ENCODE measurements at places on chromosomes 6 and 20.

DNA sequence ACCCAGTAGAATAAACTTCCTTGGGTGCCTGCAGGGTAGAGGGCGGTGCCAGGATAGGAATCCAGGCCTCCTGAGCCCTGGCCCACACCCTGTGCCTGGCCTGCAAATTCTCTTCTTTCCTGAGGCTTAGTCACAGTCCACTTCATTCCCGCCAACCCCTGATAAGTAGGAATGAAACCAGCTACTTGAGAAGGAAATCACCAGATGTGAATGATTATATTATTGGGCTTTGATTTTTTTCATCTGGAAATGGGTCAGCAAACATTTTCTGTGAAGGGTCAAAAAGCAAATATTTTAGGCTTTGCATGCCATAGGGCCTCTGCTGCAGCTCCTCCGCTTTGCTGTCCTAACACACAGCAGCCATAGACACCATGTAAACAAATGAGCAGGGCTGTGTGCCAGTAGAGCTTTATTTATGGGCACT, 50.2 kb downstream of the STK35 start:
- peak; percentile 50 for DNase-seq

GRCh38 chr6:130467146-130468050, 101.6 kb downstream of the TMEM200A start:
- no peak for DNase-seq

DNA sequence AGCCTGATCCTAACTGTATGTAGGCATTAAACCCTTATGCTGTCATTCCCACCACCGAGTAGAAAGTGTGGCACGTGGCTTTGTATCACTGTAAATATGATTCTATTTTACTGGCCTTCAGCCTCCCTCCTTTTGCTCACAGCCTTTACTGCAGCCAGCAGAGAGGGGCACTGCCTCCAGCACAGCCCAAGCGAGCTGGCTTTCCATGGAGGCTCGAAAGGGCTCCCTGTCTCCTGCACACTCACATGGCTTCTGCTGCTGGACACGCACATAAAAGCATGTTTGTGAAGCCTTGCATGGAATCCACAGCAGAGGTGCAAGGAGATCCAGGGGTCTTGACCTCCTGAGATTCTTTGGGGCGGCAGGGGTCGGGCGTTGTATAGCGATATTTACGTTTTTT, 51.3 kb downstream of the RNASET2 start:
- no peak for DNase-seq

DNA sequence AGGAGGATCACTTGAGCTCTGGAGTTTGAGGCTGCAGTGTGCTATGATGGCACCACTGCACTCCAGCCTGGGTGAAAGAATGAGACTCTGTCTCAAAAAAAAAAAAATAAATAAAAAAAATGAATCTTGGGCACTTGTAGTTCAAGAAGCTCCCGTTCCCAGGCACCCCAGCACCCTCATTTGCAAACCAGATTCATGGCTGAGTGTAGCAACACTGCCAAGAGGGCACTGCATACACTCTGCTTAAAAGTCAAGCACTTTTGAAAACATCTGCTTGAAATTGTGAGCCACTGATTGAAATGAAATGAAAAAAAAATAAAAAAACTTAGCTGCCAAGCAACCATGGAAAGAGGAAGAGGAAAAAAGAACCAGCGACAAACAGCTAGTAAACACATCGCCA, 124.7 kb upstream of the SASH1 start:
- DNase-seq, result no peak

GRCh38 chr6:76843054-76843822, 620.1 kb downstream of the HTR1B start:
- DNase-seq, result peak; percentile 21

- DNase-seq, result no peak
Measured at GRCh38 chr20:61169874-61170273, 82.2 kb upstream of the CDH4 start.

GRCh38 chr6:68777956-68778355, 142.9 kb downstream of the ADGRB3 start:
- DNase-seq, result peak; percentile 80

GRCh38 chr20:44001667-44002596, 87.3 kb downstream of the TOX2 start:
- DNase-seq, result no peak

GRCh38 chr6:130412556-130413290, 46.9 kb downstream of the TMEM200A start:
- DNase-seq, result peak; percentile 20

DNA sequence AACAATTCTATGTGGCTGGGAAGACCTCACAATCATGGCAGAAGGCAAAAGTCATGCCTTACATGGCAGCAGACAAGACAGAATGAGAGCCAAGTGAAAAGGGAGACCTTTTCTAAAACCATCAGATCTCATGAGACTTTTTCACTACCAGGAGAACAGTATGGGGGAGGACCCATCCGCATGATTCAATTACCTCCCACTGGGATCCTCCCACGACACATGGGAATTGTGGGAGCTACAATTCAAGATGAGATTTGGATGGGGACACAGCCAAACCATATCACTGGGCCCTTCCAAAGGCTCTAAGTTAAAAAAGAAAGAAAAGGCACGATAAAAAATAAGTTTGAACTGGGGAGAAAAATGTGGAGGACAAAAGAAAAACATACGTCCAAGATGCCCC, 406.9 kb upstream of the CDH4 start:
- no peak for DNase-seq

DNA sequence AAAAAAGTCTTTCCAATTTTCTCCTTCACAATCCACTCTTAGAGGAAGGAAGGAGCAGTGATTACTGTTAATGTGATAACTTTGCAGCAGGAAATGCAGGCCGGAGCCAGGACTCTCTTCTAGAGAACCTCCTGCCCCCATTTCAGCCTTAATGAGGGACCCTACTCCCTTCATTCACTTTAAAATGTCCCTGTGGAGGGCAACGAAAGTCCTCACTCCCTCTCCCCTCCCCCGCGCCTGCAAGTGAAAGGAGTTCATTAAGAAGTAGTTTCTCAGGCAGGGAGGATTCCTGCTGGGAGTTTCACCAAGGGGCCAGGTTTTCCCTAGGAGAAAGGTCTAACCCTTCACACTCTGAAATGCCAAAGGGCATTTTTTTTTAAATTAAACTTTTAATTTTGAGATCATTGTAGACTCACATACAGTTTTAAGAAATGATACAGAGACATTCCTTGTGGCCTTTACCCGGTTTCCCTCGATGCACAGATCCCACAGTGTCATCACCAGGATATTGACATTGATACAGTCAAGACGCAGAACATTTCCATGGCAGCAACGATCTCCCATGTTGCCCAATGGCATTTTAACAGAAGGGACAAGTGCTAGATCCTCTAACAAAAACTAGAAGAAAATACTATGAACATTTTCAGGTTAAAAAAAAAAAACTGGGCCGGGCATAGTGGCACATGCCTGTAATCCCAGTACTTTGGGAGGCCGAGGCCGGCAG, 6.8 kb upstream of the COMMD7 start:
- no peak for DNase-seq

DNA sequence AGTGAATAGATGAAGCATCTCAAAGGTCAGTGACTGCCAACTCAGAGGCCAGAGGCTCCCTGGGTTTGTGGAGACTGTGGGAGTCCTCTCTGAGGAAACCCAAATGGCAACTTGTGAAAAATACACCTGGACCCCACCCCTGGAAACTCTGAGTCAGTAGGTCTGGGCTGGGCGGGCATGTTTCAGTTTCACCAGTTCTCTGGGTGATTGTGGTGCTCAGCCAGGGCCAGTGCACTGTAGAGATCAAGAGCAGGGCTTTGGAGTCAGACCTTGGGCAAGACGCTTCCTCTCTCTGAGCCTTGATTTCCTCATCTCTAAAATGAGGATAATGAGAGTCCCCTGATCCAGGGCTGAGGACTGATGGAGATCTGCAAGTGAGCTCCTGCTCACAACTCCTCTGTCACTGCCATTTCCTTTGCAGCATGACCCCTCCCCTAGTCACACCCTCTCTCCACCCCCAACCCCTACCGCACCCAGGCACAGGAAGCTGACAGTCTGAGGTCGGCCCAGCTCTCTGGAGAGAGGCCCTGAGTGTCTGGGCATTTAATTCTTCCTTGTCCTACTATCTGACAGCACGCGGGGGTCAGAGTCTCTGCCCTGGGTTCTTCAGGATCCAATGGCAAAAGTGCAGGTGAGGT, 5.1 kb downstream of the DEF6 start:
- peak; percentile 50 for DNase-seq

DNA sequence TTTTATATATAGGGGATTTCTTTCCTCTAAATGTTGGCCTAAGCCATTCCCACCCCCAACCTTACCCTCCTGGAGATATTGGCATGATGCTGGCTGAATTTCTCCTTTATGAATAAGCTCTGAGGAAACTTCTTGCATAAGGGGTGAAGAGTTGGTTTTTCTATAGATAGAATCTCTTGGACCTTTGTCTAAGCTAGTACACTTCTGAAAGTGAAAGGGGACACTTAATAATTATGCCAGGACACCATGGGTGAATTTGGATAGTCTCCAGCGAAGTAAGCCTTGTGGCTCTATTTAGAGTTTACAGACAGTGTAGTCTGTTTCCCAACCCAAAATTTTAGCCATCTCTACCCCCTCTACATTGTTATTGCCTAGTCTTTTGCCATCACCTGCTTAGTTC, 27.1 kb upstream of the FABP7 start:
- DNase-seq, result no peak

DNA sequence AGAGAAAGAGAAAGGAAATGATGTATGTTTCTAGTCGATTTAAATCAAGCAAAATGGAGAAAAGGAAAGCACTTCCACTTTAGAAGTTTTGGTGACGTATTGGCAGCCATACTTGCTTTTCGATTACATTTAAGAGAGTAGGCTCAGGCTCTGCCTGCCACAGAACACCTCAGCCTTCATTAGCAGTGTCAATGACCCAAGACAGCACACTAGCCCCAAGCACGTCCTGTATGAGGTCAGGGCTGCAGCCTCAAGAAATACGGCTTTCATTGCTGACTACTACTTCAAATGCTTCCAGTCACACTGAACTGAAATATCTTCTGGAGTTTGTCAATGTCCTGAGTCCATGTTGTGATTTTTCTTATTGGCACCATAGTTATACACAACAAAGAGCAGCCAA, 285.3 kb downstream of the EYA4 start:
- no peak for DNase-seq

- DNase-seq, result no peak
Measured at GRCh38 chr20:53929974-53930650, 140.3 kb downstream of the BCAS1 start.

GRCh38 chr6:11964729-11965335, 47.3 kb upstream of the HIVEP1 start:
- DNase-seq, result peak; percentile 55

- DNase-seq, result peak; percentile 52
Measured at GRCh38 chr6:25088513-25088912, 152.8 kb upstream of the RIPOR2 start.

DNA sequence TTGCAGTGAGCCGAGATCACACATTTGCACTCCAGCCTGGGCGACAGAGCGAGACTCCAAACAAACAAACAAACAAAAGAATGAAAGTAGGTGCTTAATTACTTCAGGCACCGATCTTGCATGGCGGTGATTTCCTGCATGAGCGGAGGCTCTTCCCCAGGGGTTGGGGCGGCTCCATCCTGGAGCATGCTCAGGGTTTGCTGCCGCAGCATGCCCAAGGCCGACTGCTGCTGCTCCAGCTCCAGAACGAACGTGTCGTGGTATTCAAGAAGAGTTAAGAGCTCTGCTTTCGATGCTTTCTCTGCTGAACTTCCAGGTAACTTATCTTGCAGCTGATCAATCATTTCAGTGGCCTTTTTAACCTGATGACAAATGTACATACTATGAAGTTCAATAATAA, 313.8 kb downstream of the SYNE1 start:
- DNase-seq, result no peak
